Right atrium auricular region (tissue), 2 donors: ENCODE measurements at places on chromosomes 3 and 15. TPM values are rescaled to one million over a fixed set of nuclear protein-coding genes. Genes with fewer than 3 reads are reported as not detected.
A peak's percentile ranks its signal among the peaks of the same experiment; 100 is the strongest.

- DNase-seq, result no peak
- no peak overlapping the region for H3K27ac ChIP-seq
- no peaks in the 10 kb centered on the region for H3K36me3 ChIP-seq
- no peak overlapping the region for H3K4me3 ChIP-seq
- H3K4me1 ChIP-seq, result no peaks in the 10 kb centered on the region
Measured at GRCh38 chr3:60933824-60934223, 317.4 kb downstream of the FHIT start.

The ADAMTS17 gene
- total RNA-seq, result 3.6 TPM

DNA sequence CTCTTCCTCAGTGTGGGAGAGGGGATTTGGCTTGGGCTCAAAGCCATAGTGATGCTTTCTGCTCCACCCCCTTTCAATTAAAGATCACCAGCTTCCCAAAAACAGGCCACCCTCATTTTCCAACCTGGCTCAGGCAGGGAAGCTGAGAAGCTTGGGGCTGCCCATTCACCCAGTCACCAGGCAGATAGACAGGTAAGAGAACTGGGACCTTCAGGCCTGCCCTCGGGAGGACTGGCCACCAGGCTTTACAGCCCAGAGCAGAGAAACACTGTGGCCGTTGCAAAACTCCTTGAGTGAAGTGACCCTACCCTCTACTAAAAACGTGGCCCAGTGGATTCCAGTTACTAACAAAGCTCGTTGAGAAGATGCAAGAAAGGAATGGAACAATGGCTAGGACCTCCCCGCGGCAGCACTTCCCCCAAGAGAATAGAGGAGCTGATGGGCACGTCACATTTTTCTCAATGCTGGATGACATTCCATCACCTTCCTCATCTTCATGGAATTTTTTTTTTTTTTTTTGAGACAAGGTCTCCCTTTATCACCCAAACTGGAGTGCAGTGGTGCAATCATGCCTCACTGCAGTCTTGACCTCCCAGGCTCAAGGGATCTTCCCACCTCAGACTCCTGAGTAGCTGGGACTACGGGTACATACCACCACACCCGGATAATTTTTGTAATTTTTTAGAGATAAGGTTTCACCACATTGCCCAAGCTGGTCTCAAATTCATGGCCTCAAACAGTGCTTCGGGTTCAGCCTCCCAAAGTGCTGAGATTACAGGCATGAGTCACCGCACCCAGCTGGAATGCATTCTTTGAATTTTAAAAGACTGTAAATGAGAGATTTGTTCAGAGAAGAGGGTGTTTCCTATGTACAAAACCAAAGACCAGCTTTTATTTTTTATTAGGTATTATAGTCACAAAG is 37.9 kb downstream of the LIPC start:
- no peaks in the 10 kb centered on the region for H3K27me3 ChIP-seq
- H3K27ac ChIP-seq, result peak overlapping the region; percentile 15
- no peaks in the 10 kb centered on the region for H3K4me1 ChIP-seq
- DNase-seq, result peak; percentile 78
- no peak overlapping the region for H3K4me3 ChIP-seq

GRCh38 chr3:169686874-169687273 is 23.4 kb upstream of the MECOM start:
- H3K27ac ChIP-seq, result no peak overlapping the region
- no peaks in the 10 kb centered on the region for H3K4me1 ChIP-seq
- H3K27me3 ChIP-seq, result no peaks in the 10 kb centered on the region
- no peaks in the 10 kb centered on the region for H3K36me3 ChIP-seq
- DNase-seq, result no peak

GRCh38 chr3:33060609-33061337 is 36.2 kb downstream of the GLB1 start:
- no peak overlapping the region for H3K4me3 ChIP-seq
- no peaks in the 10 kb centered on the region for H3K4me1 ChIP-seq
- no peaks in the 10 kb centered on the region for H3K27me3 ChIP-seq
- no peak overlapping the region for H3K27ac ChIP-seq
- DNase-seq, result no peak

GRCh38 chr15:94286583-94286982 is 55.2 kb downstream of the MCTP2 start:
- H3K4me1 ChIP-seq, result no peaks in the 10 kb centered on the region
- no peak overlapping the region for H3K27ac ChIP-seq
- DNase-seq, result no peak
- no peaks in the 10 kb centered on the region for H3K36me3 ChIP-seq
- no peak overlapping the region for H3K4me3 ChIP-seq

The THBS1 gene
- 205 TPM for total RNA-seq
